ENCODE measurements at places on chromosomes 5 and 9.

GRCh38 chr5:68884883-68885282 is 208.9 kb upstream of the SLC30A5 start:
- no peak for ATAC-seq

GRCh38 chr5:125584140-125584520 is 837.7 kb upstream of the ZNF608 start:
- no peak for ATAC-seq

DNA sequence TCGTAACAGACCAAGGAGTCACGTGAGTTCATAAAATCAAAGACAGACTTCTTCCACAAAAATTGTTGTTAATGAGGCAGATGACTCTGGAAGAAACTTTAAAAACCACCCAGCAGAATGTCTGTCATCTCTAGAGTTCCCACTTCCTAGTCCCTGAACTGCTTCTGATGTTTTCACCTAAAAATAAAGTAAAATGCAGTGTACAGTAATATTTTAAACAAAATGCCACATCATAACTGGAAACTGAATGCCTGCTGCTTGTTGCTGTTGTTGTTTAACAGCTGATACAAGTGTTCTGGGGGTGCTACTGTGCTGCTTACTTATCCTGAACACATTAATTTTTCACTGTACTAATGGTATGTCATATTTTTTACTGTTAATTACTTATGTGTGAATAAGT is 577.2 kb downstream of the MTRR start:
- ATAC-seq = no peak

- ATAC-seq = no peak
These were observed 72.9 kb downstream of the RFK start for GRCh38 chr9:76321195-76321828.

- ATAC-seq = no peak
These were observed 245.6 kb downstream of the LURAP1L start for GRCh38 chr9:13020146-13021040.

Measured in stimulated activated memory B cell treated with anti-CD40 and anti-IgM and Interleukin-4, amounts not matched to agents 10 μg/mL and 1 μg/mL and 100 μg/mL, for 72 hours (primary cell).